ENCODE measurements at places on chromosomes 7 and 10. TPM values are rescaled to one million over a fixed set of nuclear protein-coding genes. Genes with fewer than 3 reads are reported as not detected.

CDNF gene
- total RNA-seq: 1.2 TPM

ZNF107 gene
- total RNA-seq: 4.8 TPM

ELFN1 gene
- 0.75 TPM for total RNA-seq

LRRC61 gene
- total RNA-seq: 15.1 TPM

UCMA gene
- not detected for total RNA-seq

VSTM2A gene
- not detected for total RNA-seq

HOXA9 gene
- total RNA-seq: 69.0 TPM

WNT2 gene
- total RNA-seq: not detected

RBM33 gene
- 31.2 TPM for total RNA-seq

DENND2A gene
- total RNA-seq: 8.9 TPM

AKR1C1 gene
- 3.2 TPM for total RNA-seq

TAS2R41 gene
- not detected for total RNA-seq

OR2A1 gene
- total RNA-seq: not detected

All from PC-3 (cell line).